ENCODE measurements at places on chromosomes 12 and 14.

GRCh38 chr12:30010071-30011052 lies 226.6 kb upstream of the TMTC1 start:
- peak; percentile 29 for DNase-seq

DNA sequence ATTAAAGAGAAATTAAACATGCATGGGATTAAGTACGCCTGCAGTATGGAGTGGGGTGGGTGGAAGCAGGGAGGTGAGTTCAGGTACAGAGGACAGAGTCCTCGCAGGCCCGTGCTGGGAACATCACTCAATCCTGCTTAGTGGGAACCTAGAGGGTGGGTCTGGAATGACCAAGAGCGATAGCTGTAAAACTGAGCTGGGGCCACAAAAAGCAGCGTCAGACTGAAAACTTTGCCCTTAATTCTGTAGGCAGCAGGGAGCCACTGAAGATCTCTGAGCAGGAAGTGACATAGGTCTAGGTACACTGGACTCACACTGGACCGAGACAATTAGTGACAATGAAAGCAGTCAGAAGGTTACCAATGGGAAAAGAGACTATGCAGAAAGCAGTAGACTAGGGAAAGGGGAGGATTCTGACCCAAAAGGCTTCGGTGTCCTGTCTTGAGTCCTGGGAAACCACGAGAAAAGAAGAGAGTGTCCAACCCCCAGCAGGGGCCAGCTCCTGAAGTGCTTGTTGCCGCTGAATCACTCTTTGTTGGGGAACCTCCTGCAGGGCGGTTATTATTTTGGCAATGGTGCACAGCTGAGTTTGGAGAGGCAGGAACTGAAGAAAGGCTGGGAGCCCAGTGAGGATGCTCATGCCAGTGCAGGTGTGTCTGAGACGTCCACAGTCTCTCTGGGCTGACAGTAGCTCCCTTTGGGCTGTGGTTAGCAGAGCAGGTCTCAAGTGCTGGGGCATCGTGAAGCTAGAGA lies 97.4 kb downstream of the PLXNC1 start:
- no peak for DNase-seq

DNA sequence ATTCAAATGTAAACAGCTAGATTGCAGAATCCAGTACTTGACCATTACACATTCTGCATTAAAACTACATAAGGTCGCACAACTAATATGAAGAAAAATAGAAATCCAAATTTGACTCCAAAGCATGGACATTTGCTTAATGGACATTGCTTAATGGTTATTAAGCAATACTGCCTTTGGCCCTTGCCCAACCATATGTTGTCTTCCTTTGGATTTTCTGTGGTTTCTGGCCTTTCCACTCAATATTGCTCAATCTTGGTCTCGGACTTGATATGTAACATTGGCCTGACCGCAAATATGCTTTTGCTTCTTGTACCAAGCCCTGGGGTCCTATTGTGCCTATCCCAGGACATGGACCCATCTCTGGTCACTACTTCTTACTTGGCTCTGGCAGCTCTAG lies 67.2 kb downstream of the PTPRR start:
- peak; percentile 48 for DNase-seq

DNA sequence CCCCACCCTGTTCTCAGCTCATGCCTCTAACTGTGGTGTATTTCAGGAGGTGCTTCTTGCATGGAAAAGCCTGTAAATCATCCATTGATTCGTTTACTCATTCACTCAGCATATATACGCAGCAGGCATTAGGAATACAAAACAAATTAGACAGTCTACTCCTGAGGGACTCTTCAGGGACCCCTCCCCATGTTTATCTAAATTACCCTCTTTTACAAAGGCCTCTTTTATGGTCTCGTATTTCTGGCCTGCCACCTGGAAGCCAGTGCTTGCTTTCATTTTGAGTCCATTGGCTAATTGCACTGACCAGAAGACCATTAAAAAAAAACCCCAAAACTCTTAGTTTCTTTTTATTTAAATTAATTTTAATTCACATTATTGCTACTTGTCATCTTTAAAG lies 134.4 kb downstream of the DACT1 start:
- DNase-seq = no peak

GRCh38 chr14:96247031-96247430 lies 9.0 kb upstream of the BDKRB1 start:
- DNase-seq = no peak

GRCh38 chr12:20711846-20712245 lies 16.7 kb downstream of the SLCO1C1 start:
- DNase-seq = no peak

DNA sequence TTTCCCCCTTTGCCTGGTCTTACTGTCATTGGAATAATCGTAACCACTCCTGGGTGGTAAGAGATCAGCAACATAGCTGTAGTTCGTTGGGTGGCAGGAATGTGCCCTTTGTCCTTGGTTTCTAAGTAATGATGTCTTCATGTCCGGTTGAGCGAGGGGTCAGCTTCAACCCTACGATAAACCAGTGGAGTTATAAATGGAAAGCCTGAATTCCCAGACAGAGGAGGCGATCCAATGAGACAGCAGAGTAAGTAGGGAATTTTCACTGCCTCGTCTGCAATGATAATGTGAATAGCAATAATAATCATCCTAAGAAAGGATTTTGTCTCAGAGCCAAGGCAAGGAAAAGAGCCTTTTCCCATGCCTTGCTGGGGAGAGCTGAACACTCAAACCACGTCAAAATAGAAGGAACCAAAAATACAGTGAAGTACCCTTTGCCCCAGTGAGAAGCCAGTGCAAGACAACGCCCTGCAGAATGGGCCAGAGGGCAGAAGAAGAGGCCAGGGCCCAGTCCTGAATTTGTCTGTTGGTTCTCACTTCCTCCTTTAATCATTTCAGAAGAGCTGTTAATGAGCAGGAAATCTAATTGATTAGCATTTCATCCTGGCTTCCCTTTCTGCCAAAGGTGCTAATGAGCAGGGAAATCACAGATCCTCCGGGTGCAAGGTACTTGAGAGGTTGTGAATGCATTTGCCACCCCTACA lies 330.7 kb downstream of the CACNA1C start:
- DNase-seq = no peak

- DNase-seq = no peak
Measured at GRCh38 chr12:32482226-32482625, 82.9 kb downstream of the FGD4 start.

- DNase-seq = no peak
Measured at GRCh38 chr14:34398024-34398423, 64.0 kb downstream of the SPTSSA start.

DNA sequence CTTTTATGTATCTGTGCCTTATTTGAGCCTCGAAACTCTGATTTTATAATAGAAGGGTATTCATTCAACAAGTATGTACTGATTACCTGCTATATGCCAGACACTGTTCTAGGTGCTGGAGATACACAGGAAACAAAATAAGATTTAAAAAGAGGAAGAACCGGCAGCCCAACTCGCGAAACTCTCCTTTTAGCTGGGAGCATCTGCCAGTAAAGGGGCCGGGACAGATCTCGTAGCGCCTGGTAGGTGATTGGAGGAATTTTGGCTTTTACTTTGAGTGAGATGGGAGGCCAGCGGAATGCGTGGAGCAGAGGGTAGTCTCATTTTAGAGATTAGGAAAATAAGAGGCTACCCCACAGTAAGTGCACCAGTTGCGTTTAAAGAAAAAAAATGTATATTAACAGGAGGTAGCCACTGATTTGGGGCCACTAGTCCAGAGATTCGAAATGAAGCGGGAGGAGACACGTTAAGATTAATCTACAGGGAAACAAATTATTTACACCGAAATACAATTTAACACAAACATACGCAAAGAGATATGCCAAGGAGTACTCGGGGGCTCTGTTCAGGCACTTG lies 520 bp upstream of the MON2 start:
- DNase-seq = peak; percentile 25
